Caudate nucleus (tissue), 63 donors: ENCODE measurements at places on chromosomes 2 and 18.
A peak's percentile ranks its signal among the peaks of the same experiment; 100 is the strongest.

- no peak for DNase-seq
These were observed 686 bp upstream of the SNORC start for GRCh38 chr2:232869138-232870017.

DNA sequence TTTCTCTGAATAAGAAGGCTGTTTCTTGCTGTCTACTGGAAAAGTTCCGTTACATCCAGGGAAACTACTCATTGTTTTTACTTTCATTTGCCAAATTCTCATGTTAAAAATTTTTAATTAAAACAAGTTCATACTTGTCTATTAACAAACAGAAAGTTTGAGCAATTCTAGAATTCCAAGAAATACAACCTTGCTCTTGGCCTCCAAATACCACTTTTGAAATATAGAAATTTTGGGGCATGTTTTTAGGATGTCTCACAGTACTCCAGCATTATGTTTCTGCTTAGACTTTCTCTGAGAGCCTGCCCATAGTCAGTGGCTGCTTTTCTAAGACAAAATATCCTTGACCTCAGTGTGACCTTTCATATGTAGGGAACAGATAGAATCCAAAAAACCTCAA, 228.7 kb upstream of the RND3 start:
- no peak for DNase-seq

GRCh38 chr2:240593026-240593702, 6.6 kb downstream of the CAPN10 start:
- no peak for DNase-seq

- no peak for DNase-seq
These were observed 153.3 kb upstream of the MAP3K20 start for GRCh38 chr2:172922306-172922705.

DNA sequence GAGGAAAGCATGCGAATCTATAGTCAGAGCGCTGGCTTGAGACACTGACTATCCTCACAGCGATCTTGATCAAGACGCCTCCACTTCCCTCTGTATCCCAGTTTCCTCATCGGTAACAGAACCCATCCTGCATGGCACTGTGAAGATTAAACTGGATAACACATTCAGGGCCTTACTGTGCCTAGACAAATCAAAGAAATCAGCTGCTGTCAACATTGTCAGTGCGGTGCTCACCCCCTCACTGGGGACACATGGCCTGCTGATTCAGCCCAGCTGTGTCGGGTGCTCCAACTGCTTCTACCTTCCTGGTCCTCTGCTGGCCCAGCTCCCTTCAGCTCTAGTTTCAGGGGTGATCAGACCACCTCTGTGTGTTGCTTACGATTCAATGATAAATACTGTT, 268.6 kb upstream of the AGAP1 start:
- DNase-seq: no peak

DNA sequence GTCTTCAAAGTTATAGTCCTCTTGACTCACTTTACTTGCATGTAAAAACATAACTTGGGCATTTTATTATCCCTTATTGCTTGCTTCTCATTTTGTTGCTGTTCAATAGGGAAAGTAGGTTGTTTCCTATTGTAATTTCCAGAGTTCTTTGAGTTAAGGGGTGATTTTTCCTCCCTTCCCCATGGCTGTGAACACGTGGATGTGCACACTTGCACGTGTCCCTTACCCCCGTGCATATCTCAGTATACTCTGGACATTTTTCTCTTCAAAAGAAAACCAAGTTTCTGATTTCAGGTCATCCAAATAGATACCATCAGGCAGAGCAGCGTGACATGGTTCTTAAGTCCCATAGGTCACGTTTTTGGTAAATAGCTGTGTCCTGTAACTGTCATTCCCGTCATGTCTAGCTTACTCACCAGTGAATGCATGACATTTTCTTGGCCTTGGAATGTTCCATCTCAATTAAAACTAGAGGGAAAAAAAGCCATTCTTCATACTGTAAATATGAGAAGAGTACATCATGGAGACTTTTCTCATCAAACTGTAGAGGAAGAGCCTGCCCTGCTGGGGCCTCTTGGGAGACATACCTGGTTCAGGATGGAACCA, 83.3 kb upstream of the KCNE4 start:
- DNase-seq: no peak

- no peak for DNase-seq
These were observed 411.8 kb downstream of the MTX2 start for GRCh38 chr2:176680916-176681516.

GRCh38 chr2:189124175-189124574, 55.4 kb downstream of the COL5A2 start:
- no peak for DNase-seq

GRCh38 chr18:8757396-8757997, 52.1 kb downstream of the MTCL1 start:
- DNase-seq: no peak

DNA sequence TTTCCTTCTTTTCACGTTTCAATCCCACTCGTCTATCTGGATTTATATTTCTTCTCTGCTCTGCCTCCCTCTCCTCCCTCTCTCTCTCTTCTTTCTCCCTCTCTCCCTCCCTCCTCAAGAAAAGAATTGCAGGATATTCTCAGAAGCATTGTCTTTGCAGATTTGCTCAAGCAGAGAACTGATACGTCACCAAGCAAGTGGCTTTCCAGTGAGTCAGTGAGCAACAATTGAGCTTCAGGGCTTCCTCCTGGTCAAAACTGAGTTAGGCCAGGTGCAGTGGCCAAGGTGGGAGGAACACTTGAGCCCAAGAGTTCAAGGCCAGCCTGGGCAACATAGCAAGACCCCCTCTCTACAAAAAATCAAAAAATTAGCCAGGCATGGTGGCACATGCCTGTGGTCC, 151.1 kb downstream of the SMAD2 start:
- no peak for DNase-seq

DNA sequence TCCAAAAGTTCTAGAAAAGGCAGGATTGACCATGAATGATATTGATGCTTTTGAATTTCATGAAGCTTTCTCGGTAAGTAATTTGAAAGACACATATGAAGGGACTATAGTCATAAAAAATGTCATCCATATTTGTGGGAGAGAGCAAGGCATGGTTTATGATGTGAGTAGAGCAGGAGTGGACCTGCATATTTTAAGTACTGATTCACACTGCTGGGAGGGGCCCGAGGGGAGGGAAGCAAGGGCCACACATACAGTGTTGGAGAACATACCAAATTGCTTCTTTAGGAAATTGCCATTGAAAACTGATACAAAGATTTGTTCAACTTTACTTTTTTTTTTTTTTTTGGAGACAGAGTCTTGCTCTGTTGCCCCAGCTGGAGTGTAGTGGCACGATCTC, 39.4 kb downstream of the HADHB start:
- DNase-seq: no peak

DNA sequence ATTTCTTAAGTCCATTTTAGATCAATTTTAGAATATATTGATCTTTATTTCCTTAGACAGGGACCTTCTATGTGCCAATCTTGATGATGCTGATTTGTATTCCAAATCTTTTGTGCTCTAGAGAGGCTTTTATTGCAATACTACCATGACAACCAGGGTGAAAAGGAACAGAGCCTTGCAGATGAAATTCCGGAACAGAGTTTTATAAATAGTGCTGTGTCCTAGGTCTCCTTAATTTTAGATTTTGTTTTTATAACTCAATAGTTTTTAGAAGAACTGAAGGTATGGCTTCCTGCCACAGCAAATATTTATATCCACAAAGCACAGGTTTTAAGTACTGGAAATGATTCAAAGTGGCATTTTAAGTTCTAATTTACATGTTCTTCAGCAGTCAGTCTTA, 160.2 kb downstream of the PMAIP1 start:
- DNase-seq: no peak

DNA sequence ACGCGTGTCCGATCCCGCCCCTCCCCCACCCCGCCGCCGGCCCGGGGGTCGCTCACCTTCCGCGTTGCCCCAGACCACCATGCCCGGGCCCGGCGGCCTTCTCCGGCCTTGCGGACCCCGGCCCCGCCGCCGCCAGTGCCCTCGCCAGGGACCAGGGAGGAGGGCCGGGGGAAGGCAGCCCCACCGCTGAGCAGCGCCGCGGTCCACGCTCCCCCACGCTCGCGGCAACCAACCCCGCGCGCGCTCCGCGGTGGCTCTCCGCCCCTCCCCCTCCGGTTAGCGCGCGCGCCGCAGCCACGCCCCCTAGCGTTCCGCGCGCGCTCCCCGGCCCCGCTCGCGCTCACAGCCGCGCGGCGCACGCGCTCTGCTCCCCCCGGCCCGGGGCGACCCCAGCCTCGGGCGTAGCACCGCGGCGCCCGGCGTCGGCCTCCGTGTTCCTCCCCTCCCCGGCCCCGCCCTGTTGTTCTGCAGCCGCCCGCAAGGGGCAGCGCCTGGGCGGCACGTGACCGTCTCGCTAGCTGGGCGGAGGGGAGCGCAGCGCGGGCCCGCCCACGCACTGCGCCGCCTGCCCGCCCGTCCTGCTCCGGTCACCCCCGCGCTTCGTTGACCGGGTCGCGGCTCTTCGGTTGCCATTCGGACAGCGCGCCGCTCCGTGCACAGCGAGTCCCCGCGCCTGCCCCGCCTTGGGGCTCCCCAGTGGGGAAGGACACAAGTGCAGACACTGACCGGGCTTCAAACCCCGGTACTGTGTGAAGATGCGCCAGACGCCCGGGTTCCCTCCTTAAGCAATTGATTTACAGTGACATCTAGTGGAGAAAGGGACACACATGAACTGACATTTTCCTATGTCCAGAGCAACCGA, at the start of gene REV1:
Gene REV1, minus strand, starts transcription at position 257 of the 862 bp plus-strand sequence. CDS start 25,042 bp downstream, outside the sequence.
- DNase-seq: peak; percentile 88

DNA sequence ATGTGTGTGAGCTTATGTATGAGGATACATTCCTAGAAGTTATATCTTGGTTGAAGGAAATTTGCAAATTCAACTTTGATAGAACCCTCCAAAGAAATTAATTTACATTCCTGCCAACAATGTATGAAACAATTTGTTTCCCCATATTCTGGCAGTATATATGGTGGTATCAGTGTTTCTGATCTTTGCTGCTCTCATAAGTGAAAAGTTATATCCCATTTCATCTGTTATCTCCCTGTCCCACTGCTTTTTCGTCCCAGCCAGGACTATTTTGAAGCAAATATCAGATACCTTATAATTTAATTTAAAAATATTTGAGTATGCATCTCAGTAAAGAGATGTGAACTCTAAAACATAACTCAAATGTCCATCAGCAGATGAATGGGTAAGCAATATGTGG, 7.1 kb downstream of the UBR3 start:
- no peak for DNase-seq

DNA sequence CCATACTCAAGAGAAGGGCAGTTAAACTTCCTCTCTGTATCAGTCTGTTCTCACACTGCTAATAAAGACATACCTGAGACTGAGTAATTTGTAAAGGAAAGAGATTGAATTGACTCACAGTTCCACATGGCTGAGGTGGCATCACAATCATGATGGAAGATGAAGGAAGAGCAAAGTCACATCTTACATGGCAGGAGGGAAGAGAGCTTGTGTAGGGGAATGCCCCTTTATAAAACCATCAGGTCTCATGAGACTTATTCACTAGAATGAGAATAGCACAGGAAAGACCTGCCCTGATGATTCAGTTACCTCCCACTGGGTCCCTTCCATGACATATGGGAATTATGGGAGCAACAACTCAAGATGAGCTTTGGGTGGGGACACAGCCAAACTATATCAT, 1.4 kb upstream of the IL36B start:
- DNase-seq: no peak
